Stimulated activated naive CD8-positive, alpha-beta T cell treated with anti-CD3 and anti-CD28 coated beads, Interleukin-15, Interleukin-2, amounts not matched to agents 100 U/mL and 50 U/mL, for 24 hours (primary cell): ENCODE measurements at places on chromosomes 16 and 17.

DNA sequence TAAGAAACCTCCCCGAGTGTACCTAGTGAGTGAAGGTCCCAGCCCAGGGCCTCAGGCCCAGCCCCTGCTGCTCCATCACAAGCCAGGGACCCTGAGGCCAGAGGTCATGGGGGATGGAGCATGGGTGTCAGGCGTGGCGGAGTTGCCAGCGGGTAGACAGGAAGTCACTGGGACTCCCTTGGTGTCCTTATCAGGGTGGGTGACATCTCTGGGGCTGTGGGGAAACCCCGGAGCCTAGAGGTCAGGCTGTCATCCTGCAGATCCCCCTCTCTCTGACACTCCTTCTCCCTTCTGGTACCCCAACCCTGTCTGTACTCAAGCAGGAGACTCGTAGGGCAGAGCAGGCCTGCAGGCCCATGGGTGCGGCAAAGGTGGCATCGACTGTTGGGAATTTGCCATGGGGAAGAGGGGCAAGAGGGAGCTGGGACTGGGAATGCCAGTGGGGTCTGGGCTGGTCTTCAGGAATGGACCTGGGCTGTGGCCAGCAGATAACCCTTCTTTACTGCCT is 10.8 kb upstream of the ADGRG1 start:
- DNase-seq, result no peak

- no peak for DNase-seq
Observed at GRCh38 chr17:10574324-10574723, 24.9 kb upstream of the MYH2 start.

DNA sequence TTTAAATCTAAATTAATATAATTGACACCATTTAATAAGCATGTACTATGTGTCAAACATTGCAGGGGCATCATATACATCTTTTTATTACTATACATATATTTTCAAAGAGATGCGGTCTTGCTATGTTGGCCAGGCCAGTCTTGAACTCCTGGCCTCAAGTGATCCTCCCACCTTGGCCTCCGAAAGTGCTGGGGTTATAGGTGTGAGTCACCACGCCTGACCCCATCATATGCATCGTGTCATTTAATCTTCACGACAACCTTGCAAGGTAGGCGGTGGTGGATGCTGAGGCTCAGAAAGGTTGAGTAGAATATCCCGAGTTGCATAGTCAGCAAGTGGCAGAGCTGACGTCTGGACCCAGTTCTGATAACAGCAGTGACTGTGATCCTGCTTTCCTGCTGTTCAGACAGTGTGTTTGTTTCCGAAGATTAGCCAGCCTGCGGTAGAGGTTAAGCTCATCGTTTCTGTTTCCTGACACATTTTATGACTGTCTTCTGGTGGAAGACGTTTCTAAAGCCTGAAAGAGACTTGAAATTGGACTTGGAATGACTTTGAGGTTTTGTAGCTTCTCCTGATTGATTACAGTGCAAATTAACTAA is 316.6 kb downstream of the SNX29 start:
- DNase-seq, result no peak

- no peak for DNase-seq
Observed at GRCh38 chr16:424033-424622, 1.3 kb upstream of the RAB11FIP3 start.

GRCh38 chr17:10196941-10197340 is 1.5 kb downstream of the GAS7 start:
- DNase-seq, result no peak
